ENCODE measurements at places on chromosomes 16 and 17.

DNA sequence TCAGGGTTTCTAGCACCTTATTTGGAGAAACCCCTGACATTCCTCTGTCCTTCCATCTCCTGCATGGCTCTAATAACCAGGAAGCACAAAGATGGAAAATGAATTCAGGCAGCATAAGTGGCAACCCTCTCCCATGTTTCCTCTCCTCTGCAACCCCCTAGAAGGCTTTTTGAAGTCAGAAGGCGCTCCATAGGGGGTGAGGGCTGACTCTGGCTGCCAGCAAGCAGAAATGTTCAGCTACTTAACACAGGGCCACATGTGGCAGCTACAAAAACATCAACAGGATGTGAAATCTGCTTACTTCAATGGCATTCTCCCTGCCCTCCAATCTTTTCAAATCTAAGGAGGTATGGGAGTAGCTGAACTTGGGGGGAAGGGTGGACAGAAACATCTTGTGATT lies 55.2 kb upstream of the IRX5 start:
- DNase-seq, result no peak

DNA sequence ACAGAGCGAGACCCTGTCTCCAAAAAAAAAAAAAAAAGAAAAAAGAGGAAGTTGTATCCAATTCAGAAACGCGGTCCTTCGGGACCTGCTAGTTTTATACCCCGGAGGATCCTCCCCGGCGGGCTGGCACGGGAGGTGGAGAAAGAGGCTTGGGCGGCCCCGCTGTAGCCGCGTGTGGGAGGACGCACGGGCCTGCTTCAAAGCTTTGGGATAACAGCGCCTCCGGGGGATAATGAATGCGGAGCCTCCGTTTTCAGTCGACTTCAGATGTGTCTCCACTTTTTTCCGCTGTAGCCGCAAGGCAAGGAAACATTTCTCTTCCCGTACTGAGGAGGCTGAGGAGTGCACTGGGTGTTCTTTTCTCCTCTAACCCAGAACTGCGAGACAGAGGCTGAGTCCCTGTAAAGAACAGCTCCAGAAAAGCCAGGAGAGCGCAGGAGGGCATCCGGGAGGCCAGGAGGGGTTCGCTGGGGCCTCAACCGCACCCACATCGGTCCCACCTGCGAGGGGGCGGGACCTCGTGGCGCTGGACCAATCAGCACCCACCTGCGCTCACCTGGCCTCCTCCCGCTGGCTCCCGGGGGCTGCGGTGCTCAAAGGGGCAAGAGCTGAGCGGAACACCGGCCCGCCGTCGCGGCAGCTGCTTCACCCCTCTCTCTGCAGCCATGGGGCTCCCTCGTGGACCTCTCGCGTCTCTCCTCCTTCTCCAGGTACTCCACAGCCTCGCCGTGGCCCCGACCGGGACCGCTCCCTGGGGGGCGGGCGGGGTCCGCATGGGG lies at the start of gene CDH3:
Gene CDH3 (plus strand): TSS at position 596 of the 779 bp plus-strand sequence. CDS start 70 bp downstream, at position 666.
- DNase-seq, result no peak

DNA sequence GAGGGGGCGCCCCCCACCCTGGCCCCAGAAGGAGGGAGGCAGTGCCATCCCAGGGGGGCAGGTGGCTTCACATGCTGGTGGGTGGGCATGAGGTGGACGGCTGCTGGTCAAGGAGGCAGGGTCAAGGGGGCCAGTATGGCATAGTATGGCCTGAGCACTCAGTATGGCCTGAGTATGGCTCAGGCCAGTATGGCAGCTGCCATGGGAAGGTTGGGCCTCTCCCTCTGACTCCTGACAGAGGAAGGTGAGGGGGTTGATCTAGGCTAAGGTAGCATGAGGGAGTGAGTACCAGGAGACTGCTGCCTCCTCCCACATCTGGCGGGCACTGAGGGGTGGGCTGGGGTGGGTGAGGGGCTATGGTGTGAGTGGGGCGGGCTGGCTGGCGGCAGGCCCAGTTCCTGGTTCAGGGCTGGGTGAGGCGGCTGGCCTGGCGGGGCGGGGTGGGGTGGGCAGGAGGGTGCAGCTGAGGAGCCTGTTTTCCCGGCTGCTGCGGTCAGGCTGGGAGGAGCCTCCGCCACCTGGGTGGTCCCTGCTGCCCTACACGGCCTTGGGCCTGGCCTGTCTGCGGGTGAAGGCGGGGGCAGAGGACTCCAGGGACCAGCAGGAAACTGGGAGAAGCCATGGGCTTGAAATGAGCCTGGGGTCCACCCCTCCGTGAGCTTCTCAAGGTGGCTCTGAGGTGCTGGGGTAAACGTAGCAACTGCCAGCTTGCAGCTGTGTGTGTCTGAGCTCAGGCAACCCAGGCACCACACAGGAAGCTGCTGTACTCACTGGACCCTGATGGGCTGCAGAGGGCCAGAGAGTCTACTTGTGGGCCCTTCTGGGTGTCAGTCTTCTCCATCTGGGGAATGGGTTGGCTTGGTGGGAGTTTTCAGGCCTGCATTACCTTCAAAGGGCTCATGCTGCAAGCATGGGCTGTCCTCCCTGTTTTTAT lies 57.0 kb downstream of the RAI1 start:
- no peak for DNase-seq

DNA sequence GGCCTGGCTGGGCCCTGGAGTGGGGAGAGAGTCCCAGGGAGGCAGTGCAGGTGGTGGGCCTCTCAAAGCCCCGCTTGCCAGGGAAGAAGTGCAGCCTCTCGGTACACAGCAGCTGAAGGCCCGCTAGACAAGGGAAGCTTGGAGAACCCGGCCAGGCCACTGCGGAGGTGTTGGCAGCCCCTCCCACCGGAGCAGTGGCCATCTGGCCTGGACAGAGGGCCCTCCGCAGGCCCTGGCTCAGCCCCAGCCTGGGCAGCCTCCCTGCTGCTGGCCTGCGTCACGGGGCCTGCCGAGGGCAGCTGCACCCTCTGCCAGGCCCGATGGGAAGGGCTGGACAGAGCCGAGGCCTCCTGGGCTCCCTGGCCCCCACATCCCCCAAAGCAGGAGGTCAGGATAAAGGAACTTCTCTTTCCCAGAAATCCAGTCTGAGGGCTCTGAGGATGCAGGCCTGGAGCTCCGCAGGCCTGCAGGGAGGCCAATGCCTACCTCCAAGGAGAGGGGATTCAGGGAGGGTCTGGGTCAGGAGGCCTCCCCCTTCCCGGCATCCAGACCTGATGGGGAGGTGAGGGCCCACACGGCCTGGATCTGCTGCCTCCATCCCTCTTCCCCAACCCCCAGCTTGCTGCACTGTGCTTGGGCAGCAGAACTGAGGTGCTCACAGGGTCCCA lies 4.3 kb downstream of the SPPL2C start:
- no peak for DNase-seq

DNA sequence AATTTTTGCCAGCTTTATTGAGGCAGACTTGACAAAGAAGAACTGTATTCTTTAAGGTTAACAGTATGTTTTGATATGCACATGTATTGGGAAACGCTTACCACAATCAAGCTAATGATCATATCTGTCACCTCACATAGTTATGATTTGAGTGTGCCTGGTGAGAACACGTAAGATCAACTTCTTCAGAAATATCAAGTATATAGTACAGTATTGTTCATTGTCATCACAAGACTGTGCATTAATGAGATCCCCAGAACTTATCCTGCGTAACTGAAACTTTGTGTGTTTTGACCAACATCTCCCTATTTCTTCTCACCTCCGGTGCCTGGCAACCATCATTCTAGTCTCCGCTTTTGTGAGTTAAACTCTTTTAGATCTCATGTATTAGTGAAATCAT lies 756.4 kb upstream of the EEF2KMT start:
- DNase-seq, result no peak

DNA sequence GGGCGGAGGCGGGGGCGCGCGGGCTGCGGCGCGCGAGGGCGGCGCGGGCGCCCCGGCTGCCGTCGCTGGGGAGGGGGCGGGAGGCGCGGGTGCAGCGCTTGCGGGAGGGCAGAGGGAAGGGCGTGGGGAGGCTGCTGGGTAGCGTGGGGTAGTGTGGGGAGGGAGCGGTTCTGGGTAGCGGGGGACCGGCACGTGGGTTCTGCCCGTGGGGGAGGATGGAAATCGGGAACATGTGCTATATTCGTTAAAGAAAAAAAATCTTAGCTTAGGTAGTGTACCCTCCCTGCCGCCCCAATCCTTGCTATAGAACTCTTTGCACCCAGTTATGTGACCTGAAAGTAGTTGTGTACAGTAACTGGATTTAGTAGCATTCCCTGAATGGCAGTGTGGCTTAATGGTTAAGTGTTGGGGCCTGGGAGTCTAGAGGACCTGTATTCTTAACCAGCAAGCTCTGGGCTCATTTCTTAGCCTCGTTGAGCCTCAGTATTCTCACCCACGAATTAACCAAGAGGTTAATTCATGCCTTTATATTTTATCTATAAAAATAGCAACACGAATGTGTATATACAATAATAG lies 646 bp downstream of the RABEP1 start:
- DNase-seq, result no peak

GRCh38 chr16:85126705-85127378 lies 14.6 kb upstream of the CIBAR2 start:
- no peak for DNase-seq

DNA sequence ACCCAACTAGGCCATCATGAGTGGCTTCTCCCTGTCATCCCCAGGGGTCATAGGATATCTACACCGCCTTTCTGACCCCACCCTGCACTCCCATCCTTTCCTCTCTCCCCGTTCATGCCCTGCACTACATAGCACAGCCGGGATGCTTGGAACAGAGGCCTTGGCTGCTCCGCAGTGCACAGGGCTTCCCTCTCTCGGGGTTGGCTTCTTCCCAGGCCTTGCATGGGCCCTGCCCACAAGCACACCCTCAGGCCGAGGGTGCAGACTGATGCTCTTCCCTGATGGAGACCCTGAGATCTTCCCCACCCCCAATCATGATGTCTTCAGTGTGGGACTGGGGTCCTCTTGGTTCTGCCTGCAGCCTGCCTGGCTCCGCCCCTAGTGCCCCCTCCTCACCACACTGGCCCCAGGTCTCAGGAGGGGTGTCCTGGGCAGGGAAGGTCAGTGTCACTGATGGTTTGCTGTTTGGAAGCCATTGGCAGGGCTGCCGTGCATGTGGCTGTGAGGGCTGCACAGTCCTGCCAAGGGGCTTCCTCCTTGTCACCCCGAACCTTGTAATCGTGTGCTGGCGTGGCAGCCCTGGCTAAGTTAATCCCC lies 14.3 kb upstream of the NAGLU start:
- DNase-seq, result no peak

GRCh38 chr16:69615528-69615927 lies 49.8 kb downstream of the NFAT5 start:
- no peak for DNase-seq

DNA sequence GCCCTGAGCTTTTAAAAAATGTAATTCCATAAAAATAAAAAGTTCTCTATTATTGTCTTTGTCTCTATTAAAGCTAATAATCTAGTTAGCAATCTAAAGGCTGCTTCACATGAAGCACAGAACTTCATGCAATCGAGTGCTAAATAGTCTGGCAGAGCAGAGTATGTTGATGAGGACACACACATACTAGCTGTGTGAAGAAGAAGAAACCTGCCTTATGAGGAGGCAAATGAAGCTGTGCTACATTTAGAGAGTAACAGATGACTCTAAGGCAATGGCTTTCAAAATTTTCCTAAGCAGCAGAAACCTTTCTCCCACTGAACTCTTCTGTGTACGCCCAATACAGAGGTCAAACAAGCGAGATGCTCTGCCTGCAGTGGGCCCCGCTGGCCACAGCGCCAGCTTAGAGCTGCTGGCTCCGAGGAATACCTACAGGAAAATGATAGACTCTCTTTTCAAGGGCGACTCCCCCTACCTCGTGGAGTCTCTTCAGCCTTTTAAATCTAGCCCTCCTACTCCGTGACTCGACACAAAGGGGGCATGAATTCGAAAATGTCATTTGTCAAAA lies 39.2 kb downstream of the GNA13 start:
- DNase-seq, result no peak

- no peak for DNase-seq
Measured at GRCh38 chr17:62703261-62703775, 75.8 kb downstream of the MRC2 start.

DNA sequence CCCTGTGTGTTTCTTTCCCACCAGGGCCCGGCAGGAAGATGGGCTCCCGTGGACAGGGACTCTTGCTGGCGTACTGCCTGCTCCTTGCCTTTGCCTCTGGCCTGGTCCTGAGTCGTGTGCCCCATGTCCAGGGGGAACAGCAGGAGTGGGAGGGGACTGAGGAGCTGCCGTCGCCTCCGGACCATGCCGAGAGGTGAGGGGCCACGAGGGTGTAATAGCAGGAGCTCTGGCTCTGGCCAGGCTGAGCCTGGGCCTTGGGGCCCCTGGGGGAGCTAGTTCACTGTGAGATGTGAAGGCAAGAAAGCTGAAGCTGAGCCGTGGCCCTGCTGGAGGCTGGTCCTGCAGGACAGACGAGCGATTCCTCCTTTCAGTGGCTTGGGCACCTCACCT lies 20.0 kb downstream of the C1QTNF1 start:
- DNase-seq, result no peak

DNA sequence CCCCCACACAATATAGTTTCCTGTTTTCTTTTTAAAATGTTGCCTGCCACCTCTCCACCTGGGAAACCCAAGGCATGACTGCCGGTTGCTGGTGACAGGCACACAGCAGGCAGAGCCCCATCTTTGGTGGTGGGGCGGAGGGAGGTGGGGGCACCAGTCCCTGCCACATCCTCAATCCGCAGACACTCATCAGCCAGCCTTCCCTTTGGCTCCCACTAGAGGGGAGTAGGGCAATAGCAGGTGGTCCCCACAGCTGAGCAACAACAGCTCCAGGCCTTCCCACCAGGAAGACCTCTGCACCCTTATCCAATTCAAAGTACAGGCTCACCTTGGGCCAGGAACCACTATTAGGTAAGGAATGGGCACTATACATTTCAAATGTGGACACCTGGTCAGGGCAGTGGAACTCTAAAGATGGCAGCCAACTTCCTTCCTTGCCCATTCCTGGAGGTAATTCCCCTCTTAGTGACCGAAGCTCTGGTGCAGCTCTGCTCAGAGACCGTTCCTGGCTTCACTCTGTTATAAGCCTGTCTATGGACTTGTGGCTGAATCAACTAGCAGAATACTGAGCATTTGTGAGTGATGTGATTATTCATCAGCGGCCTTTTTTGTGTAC lies 13.9 kb downstream of the RECQL5 start:
- no peak for DNase-seq

DNA sequence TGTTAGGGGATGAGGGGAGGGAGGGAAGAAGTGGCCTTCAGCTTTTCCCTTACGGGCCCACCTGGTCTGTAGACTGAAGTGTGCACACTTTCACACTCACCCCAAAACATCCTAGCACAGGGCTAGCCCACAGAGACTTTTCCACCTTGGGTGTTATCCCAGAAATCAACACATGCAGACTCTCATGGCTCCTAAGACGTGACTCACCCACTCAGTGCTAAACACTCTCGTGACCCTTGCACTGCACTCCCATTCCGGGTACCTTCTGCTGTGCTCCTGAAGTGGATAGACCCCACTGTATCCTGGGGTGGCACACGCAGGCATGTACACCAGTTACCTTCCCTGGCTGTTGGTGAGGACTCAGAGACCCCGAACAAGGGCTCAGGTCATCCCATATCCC lies 23.0 kb upstream of the ABCC3 start:
- DNase-seq, result no peak

DNA sequence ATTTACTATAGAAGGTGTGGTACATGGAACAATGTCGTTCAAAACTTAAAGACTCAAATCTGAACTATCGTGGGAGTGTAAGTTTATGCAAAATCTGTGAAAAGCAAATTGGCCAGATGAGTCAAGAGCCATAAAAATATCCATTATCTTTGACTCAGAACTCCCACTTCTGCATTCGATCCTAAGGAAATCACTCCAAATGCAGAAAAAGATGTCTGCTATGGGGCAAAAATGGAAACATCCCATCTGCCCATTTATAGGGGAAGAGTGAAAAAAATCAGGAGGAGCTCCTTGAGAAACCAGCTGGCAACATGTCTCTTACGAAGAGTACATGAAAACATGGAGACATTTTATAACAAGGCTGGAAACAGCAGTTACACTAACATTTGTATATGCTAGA lies 43.6 kb upstream of the CCDC182 start:
- no peak for DNase-seq

GRCh38 chr16:8663192-8664089 lies 11.0 kb upstream of the ABAT start:
- no peak for DNase-seq

Data from CD4-positive, alpha-beta T cell (primary cell).